ENCODE measurements at places on chromosomes 12 and 14.
A peak's percentile ranks its signal among the peaks of the same experiment; 100 is the strongest.

DNA sequence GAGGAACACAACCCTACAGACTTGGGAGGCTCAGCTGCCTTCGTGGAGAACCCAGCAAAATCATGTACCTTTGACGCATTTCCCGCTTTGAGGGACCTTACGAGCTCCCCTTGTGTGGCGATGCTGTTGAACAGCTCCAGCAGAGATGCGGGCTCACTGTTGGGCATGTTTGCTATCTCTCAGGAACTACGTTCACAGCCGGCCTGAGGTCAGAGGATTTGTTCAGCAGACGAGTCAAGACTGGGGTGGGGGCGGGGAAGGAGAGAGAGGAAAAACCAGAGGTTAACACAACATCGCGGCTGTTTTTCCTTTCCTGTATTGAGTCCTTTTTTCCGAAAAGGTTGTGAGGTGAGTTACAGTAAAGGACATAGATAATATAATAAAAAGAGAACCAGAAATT is 45.9 kb downstream of the SLC25A47 start:
- no peak for DNase-seq

DNA sequence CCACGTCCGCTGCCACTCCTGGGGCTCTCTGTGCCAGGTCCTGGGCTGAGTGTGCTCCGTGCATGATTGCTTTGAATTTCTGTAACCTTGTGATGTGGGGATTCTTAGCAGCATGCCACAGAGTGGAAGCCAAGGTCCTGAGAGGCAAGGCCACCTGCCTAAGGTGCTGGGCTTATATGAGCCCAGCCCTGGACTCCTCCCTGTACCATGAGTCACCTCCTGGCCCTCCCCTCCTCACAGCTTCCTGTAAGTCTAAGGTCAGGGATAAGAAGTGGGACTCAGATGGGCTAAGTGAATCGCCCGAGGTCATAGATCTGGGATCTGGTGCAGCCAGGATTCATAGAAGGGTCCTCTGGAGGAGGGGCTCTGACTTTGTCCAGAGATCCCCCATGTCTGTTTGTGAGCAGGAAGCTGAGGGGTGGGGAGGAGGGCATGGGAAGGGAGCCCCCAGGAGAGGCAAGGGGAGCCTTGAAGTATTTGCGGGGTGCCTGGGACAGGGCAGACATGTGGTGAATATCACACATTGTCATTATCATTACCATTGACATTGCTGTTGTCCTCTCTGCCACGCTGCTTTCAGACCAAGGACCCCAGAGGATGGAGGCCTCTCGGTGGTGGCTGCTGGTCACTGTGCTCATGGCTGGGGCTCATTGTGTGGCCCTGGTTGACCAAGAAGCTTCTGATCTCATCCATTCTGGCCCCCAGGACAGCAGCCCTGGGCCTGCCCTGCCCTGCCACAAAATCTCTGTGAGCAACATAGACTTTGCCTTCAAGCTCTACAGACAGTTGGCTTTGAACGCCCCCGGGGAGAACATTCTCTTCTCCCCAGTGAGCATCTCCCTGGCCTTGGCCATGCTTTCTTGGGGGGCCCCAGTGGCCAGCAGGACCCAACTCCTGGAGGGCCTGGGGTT is 28.8 kb downstream of the SERPINA3 start:
- DNase-seq: no peak

GRCh38 chr12:120495186-120495730 is 655 bp upstream of the DYNLL1 start:
- DNase-seq: no peak

GRCh38 chr12:108843187-108843586 is 14.2 kb downstream of the SSH1 start:
- DNase-seq: no peak

- no peak for DNase-seq
Measured at GRCh38 chr14:64992328-64992885, 5.7 kb downstream of the FNTB start.

DNA sequence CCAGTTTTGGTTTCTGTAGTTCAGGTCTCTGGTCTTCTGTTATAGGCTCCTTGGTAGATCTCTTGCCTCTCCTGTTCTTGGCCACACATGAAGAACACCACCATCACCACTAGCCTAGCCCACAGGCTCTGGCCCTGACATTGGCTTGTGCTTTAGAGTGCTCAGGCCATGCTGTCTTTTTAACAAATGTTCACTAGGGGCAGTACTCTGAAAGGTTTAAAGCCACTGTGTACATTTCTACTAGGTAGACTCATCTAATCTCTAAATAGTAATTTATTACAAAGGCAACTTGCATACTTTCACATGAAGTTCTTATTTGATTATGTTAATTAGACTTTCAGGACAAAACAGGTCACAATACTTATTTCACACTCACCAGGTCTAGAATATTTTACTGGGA is 38.3 kb downstream of the PDE6H start:
- no peak for DNase-seq

GRCh38 chr12:107372229-107372658 is 278.9 kb upstream of the CRY1 start:
- peak; percentile 60 for DNase-seq
